ENCODE measurements at places on chromosomes 16 and 17. TPM values are rescaled to one million over a fixed set of nuclear protein-coding genes. Genes with fewer than 3 reads are reported as not detected.

KRT23 gene
- 7.0 TPM for total RNA-seq

SEZ6 gene
- total RNA-seq = not detected

DNASE1L2 gene
- total RNA-seq = 4.6 TPM

CCL18 gene
- 0.66 TPM for total RNA-seq

KRT33A gene
- not detected for total RNA-seq

C16orf46 gene
- total RNA-seq = 1.2 TPM

PPP1R27 gene
- total RNA-seq = not detected

CDK5R1 gene
- 2.0 TPM for total RNA-seq

ITGB3 gene
- total RNA-seq = 10.6 TPM

CFAP20 gene
- total RNA-seq = 20.9 TPM

ZACN gene
- not detected for total RNA-seq

EVI2A gene
- 10.9 TPM for total RNA-seq

HSD17B1 gene
- 2.4 TPM for total RNA-seq

MYH2 gene
- 2.4 TPM for total RNA-seq

ITGA3 gene
- 134 TPM for total RNA-seq

CDH5 gene
- 23.0 TPM for total RNA-seq

MINK1 gene
- total RNA-seq = 161 TPM

CCL16 gene
- total RNA-seq = 0.35 TPM

All from mucosa of gallbladder (tissue), 1 donor.